ENCODE measurements at places on chromosomes 11 and 22. TPM values are rescaled to one million over a fixed set of nuclear protein-coding genes. Genes with fewer than 3 reads are reported as not detected.

PATE1 gene
- not detected for total RNA-seq

PHRF1 gene
- 33.1 TPM for total RNA-seq

SCGB2A2 gene
- total RNA-seq = not detected

TEX12 gene
- total RNA-seq = 0.11 TPM

EMID1 gene
- not detected for total RNA-seq

KRTAP5-2 gene
- total RNA-seq = not detected

ANGPTL5 gene
- not detected for total RNA-seq

TRIOBP gene
- total RNA-seq = 192 TPM

TBX1 gene
- total RNA-seq = 0.12 TPM

RCOR2 gene
- total RNA-seq = 2.0 TPM

SYT13 gene
- not detected for total RNA-seq

PGM2L1 gene
- total RNA-seq = 2.2 TPM

SHISA8 gene
- not detected for total RNA-seq

SOX10 gene
- total RNA-seq = not detected

CDC45 gene
- 44.8 TPM for total RNA-seq

YPEL4 gene
- total RNA-seq = 0.66 TPM

CALCB gene
- 0.12 TPM for total RNA-seq

OR2AG2 gene
- 0.55 TPM for total RNA-seq

GLB1L3 gene
- not detected for total RNA-seq

POU2AF2 gene
- not detected for total RNA-seq

RAB38 gene
- 3.4 TPM for total RNA-seq

OR52E8 gene
- not detected for total RNA-seq

CCDC87 gene
- total RNA-seq = 0.25 TPM

MRGPRE gene
- not detected for total RNA-seq

ANO3 gene
- total RNA-seq = 1.00 TPM

PDE3B gene
- total RNA-seq = 2.7 TPM

YAP1 gene
- total RNA-seq = 240 TPM

ZW10 gene
- 32.1 TPM for total RNA-seq

DBX1 gene
- total RNA-seq = not detected

MICAL2 gene
- 241 TPM for total RNA-seq

RBMXL2 gene
- total RNA-seq = 0.11 TPM

ELF5 gene
- total RNA-seq = 0.12 TPM

OR4D9 gene
- total RNA-seq = not detected

SMIM35 gene
- total RNA-seq = not detected

TRIM48 gene
- not detected for total RNA-seq

ATL3 gene
- total RNA-seq = 115 TPM

ZFP91 gene
- 71.6 TPM for total RNA-seq

TIMP3 gene
- total RNA-seq = 31.6 TPM

PIH1D2 gene
- total RNA-seq = 2.2 TPM

OR51B2 gene
- total RNA-seq = not detected

CENPM gene
- 37.2 TPM for total RNA-seq

MPZL2 gene
- total RNA-seq = 0.25 TPM

OTOG gene
- not detected for total RNA-seq

TMEM45B gene
- total RNA-seq = not detected

FADS2 gene
- total RNA-seq = 476 TPM

KLHL35 gene
- 1.7 TPM for total RNA-seq

SYT8 gene
- not detected for total RNA-seq

PHF21B gene
- total RNA-seq = under 0.01 TPM

BIRC3 gene
- total RNA-seq = 0.89 TPM

HMOX1 gene
- total RNA-seq = 167 TPM

LDHAL6A gene
- total RNA-seq = not detected

CASP5 gene
- not detected for total RNA-seq

TMEM132A gene
- total RNA-seq = 48.5 TPM

OMP gene
- total RNA-seq = 0.75 TPM

RFPL3 gene
- total RNA-seq = not detected

TM7SF2 gene
- 49.4 TPM for total RNA-seq

OR52I2 gene
- under 0.01 TPM for total RNA-seq

CCDC116 gene
- total RNA-seq = 0.22 TPM

Data from uterine smooth muscle cell (primary cell).